ENCODE measurements at places on chromosomes 6 and 20. TPM values are rescaled to one million over a fixed set of nuclear protein-coding genes. Genes with fewer than 3 reads are reported as not detected.

DNA sequence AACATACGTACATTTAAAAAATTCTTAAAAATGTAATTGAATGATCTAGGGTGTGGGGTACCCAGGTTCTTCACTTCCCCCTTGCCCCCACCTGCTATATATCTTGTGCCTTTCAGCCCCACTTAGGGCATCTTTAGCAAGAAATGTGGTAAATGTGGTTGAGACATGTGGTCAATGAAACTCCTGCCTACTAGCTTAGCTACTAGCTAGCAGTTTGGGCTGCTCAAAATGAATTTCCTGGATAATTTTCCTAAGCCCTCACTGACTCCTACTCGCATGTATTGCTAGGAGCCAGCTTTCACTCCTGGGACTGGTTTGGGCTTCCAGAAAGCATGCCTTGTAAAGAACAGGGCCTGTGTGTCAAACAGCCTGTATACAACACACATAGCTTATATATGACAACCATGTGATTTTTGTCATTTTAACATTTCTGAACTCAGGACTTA lies 257.3 kb downstream of the ATXN1 start:
- DNase-seq, result no peak

DNA sequence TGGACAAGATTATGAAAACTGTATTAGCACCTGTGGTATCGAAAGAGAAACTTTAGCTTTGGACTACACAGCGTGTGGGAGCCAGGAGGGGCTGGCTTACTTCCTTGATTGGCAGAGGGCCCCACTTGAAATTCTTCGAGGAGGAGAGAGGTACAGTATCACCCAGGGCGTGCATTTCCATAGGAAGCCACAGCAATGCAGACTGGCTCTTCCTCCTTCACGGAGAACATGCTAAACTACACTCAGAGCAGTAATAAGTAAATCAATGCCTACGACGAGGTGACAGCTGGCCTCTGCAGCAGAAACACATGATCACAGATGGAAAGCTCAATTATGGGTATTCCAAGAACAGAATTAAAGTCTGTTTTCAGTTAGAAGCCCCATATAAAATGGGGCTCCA lies 44.2 kb downstream of the MYLK4 start:
- DNase-seq, result no peak

DNA sequence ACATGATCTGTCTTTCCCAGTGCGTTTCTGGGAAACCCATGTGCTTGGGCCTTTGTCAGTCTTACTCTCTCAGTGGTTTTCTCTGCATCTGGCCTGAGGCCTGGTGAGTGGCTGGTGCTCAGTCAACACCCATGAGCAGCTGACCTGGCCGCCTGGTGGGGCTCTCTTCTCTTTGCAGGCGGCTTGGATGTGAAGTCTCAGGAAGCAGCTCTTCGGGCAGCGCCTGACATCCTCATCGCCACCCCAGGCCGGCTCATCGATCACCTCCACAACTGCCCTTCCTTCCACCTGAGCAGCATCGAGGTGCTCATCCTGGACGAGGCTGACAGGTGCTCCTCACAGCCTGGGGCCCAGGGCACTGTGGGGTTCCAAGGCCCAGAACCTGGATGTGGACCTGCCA lies 10.8 kb downstream of the DDX27 start:
- DNase-seq, result no peak

- DNase-seq, result no peak
Observed at GRCh38 chr20:60513141-60513540, 554.9 kb downstream of the CDH26 start.

DNA sequence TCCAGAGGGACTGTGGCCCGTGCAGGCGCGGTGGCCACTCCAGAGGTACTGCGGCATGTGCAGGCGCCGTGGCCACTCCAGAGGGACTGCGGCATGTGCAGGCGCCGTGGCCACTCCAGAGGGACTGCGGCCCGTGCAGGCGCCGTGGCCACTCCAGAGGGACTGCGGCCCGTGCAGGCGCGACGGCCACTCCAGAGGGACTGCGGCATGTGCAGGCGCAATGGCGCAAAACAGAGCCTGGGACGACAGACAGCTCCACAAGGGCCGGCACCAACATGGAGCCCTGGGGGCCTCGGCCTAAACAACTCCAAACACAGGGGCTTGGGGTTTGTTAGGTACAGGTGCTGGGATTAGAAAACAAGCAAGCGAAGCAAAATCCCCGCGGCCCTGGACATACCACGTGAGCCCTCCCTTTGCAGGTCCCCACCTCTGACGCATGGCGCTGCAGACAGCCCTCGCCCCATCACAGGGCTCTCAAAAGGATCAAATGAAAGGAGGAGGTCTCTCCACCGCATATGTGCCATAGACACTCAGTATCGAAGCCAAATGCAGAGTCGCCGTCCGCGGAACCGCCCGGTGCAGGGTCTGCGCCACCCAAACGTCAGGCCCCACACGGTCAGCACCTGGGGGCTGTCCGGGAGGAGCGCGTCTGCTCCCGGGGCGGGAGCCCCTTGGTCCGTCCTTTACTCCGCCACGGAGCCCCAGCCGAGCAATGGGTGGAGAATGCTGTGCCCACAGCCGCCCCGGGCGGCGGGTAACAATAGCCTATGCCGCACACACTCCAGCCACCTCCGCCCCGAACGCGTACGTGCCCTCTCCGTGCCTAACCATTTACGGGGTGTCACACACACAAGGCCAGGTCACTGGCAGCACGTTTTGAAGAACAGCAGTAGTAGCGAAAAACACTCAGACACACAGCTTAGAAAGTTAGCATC lies 85.7 kb downstream of the TAF4 start:
- no peak for DNase-seq

DNA sequence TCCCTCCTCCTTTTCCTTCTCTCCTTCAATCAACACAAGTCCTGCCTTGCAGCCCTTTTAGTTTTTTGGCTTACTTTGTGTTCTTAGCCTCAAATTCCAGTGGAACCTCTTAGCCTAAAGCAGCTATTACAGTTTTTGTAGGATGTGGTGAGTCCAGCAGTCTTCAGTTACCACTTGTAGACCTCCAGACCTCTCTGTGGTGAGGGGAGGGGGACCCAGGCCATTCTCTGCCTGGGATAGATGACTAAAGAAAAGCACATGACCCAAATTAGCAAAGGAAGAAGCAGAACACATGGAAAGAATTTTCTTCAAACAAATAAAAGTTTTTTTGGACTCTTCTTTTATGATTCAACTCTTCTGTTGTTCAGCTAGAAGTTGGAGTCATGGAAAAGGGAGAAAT lies 246.5 kb downstream of the HAO1 start:
- DNase-seq, result no peak

DNA sequence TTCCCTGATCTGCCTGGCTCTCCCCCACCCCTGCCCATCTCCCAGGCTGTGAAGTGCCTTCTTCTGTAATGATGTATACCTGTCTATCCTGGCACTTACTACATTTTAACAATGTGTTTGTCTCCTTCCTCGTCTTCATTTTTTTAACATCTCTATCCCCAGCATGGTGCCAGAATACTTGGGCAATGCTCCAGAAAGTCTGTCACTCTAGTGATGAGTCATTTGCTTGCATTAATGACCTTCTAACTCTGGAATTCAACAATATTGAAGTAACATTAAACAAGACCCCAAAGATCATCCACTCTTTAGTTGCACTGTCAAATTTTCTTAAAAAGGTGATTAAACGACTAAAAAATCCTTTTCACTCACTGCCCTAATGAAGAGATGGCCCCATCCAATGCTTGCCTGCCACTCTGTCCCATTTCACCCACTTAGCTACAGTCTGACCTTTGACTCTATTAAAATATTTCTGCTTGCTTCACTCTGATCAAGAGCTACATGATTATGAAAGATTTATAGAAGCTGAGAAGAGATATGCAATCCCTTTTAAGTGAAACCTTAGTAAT lies 7.7 kb upstream of the KLHL31 start:
- no peak for DNase-seq

The MROH8 gene
- total RNA-seq, result 1.8 TPM

The KIAA0408 gene
- 0.14 TPM for total RNA-seq

The WRNIP1 gene
- total RNA-seq, result 19.2 TPM

The L3MBTL3 gene
- 4.5 TPM for total RNA-seq

The MEP1A gene
- 2.7 TPM for total RNA-seq

The LY6G6F gene
- not detected for total RNA-seq

All from pancreas (tissue), 10 donors.